Stimulated activated naive CD8-positive, alpha-beta T cell treated with anti-CD3 and anti-CD28 coated beads, Interleukin-15, Interleukin-2, amounts not matched to agents 100 U/mL and 50 U/mL, for 24 hours (primary cell): ENCODE measurements at places on chromosomes 5 and 9.

DNA sequence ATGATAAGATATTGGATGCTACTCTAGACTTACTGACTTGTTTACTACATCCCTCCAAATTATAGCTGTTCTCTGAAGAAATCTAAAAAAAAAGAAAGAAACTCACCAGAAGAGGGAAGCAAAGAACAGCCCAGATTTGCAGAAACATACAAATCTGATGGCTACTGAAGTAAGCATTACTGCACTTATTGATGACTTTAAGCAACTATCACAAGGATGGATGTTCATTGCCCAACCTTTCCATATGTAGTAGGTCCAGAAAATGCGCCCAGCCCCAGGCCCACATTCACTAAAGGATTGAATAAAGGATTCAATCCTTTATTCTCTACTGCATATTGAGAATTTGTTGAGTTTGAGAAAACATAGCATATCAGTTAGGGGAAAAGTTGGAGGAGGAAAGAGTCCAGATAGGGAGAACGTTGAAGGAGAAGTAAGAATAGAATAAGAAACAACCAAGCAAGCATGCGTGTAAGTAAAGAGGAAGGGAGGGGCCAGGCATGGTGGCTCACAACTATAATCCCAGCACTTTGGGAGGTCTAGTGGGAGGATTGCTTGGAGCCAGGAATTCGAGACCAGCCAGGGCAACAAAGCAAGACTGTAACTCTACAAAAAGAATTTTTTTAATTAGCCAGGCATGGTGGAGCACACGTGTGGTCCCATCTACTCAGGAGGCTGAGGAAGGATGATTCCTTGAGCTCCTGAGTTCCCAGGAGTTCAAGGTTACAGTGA is 33.8 kb upstream of the DTWD2 start:
- no peak for DNase-seq

DNA sequence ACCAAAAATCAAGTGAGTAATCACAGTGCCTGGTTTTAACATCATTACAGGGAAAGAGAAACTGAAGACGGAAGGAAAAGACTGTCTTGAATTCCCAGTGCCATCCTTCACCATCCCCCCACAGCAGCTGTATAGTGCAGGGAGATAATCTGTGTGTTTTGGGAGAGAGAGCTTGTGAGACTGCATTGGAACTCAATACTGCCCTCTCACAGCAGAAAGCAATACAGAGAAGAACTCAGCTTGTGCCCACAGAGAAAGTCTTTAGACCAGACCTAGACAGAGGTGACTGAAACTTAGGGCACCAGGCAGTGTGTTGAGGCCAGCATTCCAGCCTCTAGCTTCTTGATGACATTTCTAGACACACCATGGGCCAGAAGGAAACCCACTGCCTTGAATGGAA is 754.7 kb upstream of the CDH6 start:
- no peak for DNase-seq

GRCh38 chr9:15137658-15138356 is 169.2 kb downstream of the TTC39B start:
- no peak for DNase-seq

- no peak for DNase-seq
These were observed 77.3 kb downstream of the LRSAM1 start for GRCh38 chr9:127528422-127529251.

- DNase-seq = no peak
These were observed 61.5 kb downstream of the TENT4A start for GRCh38 chr5:6774721-6775204.

DNA sequence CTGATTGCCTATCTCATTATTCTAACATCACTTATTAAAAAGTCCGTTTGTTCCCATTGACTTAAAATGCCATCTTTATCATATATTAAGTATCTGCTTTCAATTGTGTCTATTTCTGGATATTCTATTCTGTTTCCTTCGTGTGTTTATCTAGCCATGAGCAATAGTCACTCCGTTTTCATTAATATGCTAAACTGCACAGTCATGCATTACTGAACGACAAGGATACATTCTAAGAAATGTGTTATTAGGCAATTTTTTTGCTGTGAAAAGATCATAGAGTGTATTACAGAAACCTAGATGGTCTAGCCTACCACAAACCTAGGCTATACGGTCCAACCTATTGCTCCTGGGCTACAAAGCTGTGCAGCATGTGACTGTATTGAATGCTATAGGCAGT is 482.9 kb downstream of the IRX1 start:
- no peak for DNase-seq

DNA sequence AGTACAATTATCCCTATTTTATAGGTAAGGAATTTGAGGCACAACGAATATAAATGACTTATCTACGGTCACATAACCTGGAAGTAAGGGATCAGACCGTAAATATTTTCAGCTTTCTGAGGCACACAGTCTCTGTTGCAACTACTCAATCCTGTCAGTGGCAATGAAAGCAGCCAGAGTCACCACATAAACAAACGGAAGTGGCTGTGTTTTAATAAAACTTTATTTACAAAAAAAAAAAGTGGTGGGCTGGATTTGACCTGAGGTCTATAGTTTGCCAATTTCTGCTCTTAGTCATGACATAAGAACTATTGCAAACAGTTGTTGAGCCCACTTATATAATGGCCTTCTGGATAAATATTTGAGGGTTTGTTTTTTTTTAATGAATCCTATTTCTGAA is 29.6 kb downstream of the ZNF366 start:
- DNase-seq = no peak

- DNase-seq = no peak
These were observed 7.9 kb downstream of the TRMT10B start for GRCh38 chr9:37761511-37761910.

DNA sequence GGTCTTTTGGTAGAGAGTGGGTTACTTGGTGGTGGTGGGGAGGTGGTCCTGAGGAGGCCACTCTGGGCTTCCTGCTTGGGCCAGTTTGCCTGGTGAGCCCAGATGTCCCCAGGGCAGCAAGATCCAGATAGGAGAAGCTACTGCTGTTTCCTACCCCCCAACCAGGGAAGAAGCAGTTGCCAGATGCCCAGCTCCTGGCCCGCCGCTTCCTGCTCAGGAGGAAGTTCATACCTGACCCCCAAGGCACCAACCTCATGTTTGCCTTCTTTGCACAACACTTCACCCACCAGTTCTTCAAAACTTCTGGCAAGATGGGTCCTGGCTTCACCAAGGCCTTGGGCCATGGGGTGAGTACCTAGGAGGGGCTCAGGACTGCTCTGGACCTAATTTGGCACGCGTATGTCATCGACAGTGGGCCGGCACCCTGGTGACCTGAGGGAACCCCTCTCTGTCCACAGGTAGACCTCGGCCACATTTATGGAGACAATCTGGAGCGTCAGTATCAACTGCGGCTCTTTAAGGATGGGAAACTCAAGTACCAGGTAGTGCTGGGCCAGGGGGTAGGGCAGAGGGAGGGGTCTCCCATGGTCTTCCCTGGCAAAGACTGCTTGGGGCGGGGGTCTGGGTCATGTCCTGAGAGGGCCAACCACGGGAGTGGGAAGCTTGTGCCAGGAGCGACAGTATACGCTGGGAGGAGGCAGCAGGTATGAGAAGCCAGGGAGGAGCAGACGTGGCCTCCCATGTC is 10.6 kb downstream of the PTGS1 start:
- DNase-seq = no peak

- DNase-seq = no peak
These were observed 78.4 kb downstream of the NDFIP1 start for GRCh38 chr5:142186857-142187594.

DNA sequence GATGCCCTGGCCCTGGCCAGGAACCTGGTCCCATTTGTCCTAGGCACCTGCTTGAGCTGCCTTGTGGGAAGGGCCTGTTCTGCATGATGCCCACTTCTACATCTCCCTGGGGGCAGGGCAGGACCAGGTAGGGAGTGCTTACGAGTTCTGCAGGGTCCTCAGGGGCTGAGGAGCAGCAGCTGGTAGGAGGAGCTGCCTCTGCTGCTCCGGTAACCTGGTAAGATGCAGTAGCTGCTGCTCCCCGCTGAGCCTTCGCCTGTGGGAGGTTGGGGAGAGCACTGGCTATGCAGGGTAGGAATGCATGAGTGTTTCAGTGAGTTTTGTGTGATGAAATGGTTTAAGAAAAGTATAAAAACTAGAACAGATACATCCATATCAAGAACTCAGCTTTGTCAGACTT is 13.6 kb downstream of the LRRC8A start:
- no peak for DNase-seq

DNA sequence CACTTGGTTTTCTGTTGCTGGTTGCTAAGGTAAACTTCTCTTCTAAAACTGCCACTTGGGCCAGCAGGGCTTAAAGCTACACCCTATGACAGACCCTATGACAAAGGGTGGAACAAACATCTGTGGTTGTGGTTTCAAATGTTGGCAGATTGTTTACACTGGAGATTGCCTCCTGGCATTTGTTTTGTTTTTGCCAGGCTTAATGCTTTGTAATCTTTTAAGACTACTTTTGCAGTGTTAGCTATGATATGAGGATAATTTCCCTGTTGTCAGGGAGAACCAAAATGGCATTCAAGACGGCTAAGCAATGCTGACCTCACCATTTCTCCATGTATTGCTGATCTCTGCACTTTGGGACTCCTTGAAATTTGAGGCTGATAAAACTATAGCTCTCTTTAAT is 50.3 kb downstream of the MAMDC2 start:
- DNase-seq = no peak

GRCh38 chr5:159021136-159021900 is 78.4 kb downstream of the EBF1 start:
- no peak for DNase-seq

GRCh38 chr9:21804331-21804730 is 1.9 kb downstream of the MTAP start:
- DNase-seq = no peak

DNA sequence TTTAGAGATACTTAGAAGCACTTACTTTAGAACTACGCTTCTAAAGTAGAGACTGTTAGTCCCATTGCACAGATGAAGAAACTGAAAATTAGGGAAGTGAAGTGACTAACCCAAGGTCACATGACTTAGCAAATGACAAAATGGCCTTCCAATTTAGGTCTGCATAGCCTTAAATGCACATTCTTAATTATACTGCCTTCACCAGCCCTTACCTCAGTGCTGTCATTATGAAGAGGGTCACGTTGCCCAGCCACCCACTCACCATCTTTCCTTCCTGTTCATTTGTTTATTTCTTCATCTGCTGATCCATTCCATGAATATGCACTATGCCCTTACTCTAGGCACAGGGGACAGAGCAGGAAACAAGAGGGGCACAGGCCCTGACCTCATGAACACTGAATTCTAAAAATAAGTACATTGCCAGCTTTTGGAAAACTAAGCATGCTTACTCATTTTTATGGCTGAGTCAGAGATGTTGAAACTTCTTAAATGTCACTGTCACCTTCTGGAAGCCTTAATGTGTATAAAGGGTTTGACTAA is 8.6 kb downstream of the HAVCR2 start:
- DNase-seq = peak; percentile 55

DNA sequence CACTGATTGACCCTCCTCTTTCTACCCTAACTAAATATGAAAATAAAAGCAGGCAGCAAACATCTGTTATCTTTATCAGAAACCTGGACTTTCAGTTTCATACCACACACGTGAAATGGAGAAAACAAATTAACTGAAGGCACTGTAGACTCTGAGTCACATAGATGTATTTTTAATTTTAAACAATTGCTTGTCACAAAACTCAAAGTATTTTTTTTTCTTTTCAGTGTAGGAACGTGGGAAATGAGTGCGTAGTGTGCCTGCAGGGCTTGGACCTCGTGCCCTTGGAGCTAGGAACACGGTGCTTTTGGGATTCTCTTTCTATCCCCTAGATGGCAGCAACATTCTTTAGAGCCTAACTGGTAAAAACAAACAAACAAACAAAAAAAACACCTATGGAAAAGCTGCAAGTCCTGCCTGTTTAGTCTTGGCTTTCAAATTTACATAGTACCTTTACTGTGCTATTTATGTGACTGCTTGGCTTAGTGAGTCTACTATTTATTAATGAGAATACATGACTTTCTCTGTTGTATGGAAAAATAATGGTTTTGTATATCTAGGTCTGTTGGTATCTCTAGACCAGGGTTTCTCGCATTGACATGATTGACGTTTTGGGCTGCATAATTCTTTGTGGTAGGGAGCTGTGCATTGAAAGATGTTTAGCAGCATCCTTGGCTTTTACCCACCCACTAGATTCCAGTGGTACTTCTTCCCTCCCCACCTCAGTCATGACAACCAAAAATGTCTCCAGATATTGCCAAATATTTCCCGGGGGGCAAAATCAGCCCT is 16.8 kb upstream of the ACTBL2 start:
- peak; percentile 5 for DNase-seq

- DNase-seq = no peak
These were observed 170.7 kb downstream of the PDE4D start for GRCh38 chr5:59722874-59723273.

GRCh38 chr5:116442095-116442534 is 132.5 kb downstream of the SEMA6A start:
- DNase-seq = no peak

- no peak for DNase-seq
These were observed 48.1 kb upstream of the PRR16 start for GRCh38 chr5:120415985-120416384.

DNA sequence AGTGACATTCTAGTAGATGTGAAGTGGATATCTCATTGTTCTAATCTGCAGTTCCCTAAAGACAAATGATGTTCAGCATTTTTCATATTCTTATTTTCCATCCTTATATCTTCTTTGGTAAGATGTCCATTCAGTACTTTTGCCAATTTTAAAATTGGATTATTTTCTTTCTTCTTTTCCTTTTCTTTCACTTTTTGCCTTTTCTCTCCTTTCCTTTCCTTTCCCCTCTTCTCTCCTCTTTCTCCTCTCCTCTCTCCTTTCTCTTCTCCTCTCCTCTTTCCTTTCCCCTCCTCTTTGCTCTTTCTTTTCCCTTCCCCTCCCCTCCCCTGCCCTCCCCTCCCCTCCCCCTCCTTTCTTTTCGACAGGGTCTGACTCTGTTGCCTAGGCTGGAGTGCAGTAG is 10.1 kb downstream of the ZFYVE16 start:
- DNase-seq = no peak

- no peak for DNase-seq
These were observed 103.5 kb downstream of the GLIS3 start for GRCh38 chr9:4196376-4196775.

DNA sequence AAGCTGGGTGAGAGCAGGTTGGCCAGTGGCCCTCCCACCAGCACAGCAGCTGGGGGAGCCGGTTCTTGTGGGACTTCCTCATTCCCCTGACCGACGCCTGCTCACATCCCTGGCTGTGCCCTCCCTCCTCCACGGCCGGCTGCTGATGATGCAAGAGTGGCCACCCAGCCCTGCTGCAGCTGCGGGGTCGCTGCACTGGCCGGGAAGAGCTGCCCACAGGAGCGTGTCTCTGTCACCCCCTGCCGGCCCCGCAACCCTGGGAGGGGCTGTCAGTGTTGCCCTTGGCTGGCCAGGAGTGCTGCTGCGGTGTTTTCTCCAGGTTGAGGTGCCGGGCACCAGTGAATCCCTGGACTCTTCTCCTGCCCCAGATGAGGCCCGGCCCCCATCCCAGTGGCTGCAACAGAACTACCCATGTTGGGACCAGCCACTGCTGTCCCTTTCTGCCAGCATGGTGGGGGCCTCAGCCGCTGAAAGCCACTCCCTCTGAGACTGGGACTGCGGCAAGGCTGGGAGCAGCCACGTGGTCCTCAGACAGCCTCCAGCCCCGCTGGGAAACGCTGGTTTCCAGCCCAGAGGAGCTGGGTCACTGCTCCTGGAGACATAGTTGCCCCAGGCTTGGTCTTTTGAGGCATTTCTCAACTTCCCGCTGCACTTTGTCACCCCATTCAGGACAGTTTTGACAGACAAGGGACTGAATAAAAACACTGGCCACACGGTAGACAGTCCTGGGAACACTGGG is 739 bp downstream of the CARD9 start:
- DNase-seq = peak; percentile 26

GRCh38 chr5:137610598-137610997 is 111.5 kb upstream of the SPOCK1 start:
- DNase-seq = no peak
